ENCODE measurements at places on chromosomes 1 and 21.

DNA sequence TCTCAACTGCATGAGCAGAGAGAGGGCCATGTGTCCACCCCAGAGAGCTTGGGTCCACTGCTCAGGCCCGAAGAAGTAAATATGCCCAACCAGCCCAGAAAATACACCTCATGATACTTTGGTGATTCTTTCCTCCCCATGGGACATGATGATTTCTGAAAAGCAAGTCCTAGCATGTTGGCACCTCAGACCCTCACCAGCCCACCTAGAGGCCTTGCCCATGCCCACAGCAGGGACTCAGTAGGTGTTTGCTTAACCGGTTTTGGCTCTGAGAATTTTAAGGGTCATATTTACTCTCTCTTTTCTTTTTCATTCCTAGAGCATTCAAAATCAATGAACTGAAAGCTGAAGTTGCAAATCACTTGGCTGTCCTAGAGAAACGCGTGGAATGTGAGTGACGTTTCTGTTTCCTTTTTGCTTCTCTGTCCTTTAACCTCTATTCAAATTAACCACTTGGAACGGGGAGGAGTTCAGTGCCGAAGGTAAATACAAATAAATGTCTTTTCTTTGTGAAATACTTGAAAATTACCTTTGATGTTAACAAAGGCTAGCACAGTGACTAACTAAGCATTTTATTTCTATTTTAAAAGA lies 79.7 kb downstream of the PDE9A start:
- no peak for DNase-seq

GRCh38 chr1:89873288-89873687 lies 52.5 kb downstream of the LRRC8D start:
- no peak for DNase-seq

DNA sequence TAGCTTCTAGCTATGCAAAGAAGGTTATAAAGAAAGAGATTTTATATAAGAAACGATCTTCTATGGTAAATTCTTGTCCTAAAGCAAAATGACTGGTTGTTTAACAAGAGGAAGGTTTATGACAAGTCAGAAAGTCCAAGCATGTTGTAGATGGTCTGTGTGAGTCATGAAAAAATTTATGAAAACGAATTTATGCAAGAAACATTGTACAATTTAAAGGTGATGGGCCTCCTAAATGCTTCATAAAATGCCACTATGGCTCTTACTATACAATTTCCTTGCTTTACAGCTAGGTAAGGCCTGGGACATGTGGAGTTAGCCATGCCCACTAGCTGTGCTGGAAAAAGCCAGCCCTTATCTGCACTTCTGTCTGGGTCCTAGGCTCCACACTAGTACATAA lies 125.4 kb downstream of the PTGER3 start:
- no peak for DNase-seq

DNA sequence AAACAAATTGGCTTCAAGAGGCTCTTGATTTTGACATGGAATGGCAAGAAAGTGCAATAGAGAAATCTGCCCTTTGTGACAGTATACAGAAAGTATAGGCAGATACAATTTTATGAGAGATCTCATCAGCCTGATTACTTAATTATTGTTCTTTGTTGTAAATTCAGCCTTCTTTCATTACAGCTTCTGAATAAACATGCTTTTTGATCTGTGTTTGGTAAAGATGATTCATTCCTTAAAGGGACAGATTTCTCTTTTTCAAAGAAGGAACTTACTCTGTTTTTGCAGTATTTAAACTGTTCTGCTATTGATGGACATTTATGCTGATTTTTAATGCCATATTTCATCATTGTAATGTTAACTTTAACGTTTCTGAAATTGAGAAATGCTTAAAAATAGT lies 13.7 kb upstream of the MPC2 start:
- DNase-seq = no peak

DNA sequence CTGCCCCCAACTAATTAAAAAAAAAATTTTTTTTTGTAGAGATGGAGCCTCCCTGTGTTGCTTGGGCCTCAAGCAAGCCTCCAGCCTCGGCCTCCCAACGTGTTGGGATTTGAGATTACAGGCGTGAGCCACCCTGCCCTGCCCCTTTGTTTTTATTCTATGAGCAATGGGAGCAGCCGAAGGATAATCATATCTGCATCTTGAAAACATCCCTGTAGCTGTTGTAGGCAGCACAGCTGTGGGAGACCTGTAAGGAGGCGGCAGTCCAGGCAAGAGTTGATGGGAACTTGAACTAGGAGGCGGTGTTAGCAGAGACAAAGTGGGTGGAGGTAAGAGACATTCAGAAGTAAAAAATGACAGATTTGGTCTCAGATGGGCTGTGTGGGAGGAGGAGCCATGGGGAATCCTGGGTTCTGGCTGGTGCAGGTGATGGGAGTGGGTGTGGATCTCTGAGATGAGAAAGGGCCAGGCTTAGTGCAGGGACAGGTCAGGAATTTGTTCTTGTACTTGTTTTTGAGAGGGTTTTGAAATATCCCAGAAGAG lies 31.3 kb downstream of the STUM start:
- no peak for DNase-seq

GRCh38 chr1:55986003-55986402 lies 593.4 kb downstream of the PLPP3 start:
- DNase-seq = no peak

GRCh38 chr1:21921100-21921875 lies 15.8 kb downstream of the HSPG2 start:
- no peak for DNase-seq

- no peak for DNase-seq
These were observed 77.8 kb upstream of the CD55 start for GRCh38 chr1:207243442-207244408.

DNA sequence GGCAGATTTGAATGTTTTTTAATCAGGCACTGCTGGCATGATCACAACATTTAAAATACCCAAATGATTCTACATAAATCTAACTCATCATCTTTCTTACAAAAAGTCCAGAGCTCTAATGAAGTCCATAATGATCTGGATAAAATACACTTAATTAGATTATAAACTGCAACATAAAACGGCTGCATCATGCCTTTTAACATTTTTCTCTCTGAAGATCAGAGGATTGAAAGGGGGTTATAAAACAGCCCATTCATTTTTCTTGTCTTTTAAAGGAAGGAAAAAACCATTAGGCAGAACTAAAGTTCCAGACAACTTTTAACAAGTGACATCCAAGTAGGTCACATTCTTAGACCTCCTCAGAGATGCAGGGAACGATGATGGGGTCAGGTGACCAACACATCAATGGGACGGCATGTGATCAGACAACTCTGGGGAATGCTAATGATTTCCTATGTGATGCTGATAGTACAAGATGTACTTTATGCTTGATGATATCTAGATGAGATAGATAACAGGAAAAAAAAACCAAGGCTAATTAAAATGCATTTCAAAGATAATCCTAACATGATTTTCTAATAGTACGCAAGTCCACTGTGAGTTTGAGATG lies 455.1 kb downstream of the SMYD3 start:
- DNase-seq = no peak

DNA sequence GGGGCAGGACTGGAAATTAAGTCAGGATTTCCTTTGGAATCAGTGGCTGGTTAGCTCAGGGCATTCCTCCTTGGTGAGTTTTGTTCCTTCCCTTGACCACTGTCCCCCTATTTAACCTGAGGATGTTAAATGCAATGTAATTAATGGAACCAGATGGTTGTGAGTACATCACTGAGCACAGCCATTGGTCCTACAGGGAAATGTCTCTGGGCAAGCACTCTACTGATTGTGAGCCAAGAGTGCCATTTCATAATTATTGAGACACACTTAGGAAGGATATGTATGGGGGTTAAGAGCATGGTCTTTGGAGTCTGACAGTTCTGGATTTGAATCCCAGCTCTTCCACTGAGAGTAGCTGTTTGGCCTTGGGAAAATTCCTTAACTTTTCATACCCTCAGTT lies 74.4 kb downstream of the SPAG17 start:
- no peak for DNase-seq

DNA sequence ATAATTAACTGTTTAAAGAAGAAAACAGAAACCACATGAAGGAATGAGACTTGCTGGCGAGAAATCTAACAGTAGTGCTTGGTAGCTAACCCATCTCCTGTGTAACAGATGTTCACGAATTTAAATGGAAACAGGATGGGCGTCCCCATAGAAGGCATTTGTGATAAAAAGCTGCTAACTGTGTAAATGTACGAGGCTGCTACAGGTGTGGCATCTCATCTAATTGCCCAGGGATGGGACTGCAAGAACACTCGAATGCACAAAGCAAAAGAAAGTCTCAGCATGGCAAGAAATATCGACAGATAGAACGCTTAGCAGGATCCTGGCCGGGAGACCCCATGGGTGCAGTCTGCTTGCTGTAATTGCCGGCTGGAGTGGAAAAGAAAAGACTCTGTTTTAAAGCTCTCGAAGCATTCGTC lies 112.7 kb downstream of the RUNX1 start:
- DNase-seq = peak; percentile 41

- no peak for DNase-seq
These were observed 83.2 kb upstream of the DNAH14 start for GRCh38 chr1:224846119-224846907.

DNA sequence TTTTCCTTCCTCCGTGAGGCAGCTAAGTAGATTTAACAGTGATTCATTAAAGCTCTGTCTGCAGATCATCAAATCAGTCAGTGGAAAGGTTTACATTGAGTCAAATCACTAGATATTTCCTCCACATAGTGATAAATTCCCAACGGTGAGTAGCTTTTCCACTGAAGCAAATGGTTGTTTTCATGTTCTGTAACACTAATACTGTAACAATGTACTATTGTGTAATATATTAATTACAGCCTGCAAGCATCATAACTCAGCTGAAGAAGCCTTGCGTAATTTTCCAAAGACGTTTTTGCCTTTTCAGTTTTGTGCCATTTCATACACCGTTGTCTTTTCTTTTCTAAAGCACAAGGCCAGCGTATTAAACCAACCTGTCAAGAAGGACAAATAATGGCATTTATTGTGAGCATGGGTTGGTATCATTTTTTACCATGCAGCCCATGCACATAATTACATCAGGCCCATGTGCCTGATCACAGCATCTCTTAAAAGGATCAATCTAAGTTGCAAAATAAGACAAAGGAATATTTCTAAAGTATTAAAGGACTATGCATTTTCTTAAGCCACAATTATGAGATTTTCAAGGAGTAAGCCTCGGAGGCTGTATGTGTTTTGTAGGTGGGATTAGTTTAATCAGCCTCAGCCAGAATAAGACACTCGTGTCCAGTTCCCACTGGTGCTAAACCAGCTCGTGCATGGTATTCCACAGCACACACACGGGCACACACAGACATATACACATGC lies 16.7 kb upstream of the PDE9A start:
- DNase-seq = no peak

DNA sequence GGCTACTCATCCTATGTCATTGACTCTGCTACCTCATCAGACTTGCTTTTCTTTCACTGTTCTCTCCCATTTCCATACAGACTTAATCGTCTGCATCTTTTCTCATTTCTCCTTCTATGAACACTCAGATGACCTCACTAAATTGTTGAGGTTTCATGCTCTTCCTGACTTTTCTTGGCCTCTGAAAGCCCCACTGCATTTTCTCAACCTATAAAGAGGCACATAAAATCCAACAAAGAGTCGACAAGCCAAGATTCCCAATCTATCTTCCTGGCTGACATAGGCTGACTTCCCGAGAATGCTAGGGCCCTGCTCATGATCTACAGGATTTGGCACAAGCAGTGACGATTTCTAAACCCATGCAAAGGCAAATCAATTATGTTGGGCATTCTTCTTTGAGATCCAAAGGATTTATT lies 280.8 kb upstream of the DPYD start:
- DNase-seq = no peak

DNA sequence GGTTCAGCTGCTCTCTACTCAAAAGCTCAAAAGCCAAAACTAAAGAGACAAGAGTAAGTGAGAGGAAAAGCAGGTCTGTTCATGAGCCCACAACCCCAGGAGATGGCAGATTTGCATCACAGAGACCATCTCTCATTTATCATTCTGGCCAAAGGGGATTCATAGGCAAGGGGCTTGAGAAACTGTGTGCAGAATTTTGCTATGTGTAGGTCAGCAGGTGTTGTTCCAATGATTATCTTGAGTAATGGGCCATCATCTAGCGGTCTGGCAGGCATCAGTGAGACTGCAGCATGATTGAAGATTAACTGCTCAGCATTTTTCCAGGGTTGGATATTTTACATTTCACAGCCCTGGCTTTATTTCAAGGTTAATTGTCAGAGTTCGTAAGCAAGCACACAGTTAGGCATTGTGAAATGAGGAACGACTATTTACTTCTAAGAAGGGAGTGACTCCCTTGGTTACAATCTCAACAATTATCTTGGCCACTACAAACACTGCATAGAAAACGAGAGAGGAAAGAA lies 1204.6 kb upstream of the TMPRSS15 start:
- no peak for DNase-seq

DNA sequence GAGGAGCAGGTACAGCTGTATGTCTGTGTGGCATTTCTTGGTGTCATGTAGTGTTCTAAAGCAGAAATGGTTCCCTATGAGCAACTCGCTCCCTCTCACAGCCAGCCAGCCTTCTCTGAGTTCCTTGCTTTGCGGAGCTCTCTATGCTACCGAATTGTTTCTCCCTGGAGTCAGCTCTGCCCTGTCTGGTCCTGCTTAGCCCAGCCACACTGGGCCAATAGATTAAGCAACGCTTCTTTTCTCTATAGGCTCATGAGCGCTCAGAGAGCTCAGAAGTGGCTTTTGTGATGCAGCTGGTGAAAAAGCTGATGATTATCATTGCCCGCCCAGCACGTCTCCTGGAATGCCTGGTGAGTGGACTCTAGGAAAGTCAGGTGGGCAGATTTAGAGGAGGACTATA lies 113.1 kb downstream of the PIK3R3 start:
- no peak for DNase-seq

GRCh38 chr1:16348414-16349182 lies 3.7 kb downstream of the FBXO42 start:
- no peak for DNase-seq

GRCh38 chr1:111222308-111223125 lies 5.0 kb upstream of the CHI3L2 start:
- DNase-seq = peak; percentile 80

DNA sequence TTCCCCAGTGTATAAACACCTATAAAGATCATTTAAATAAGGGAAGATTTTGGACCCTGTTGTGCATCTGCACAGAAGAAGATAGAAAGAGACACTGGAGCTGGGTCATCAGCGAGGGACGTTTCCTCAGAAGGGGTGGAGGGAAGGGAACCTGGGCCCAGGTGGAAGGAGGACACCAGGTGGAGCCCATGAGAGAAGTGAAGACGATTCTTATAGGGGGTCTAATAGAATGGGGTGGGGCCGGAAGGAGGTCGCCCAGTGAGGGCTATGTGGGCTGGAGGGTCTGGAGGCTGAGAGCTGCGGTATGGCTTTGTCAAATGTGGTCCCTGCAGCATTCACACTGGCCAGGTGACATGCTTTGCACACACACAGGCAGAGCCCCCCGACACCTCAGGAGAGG lies 13.7 kb downstream of the KIRREL1 start:
- DNase-seq = no peak

GRCh38 chr1:52209429-52209828 lies 67.5 kb downstream of the ZFYVE9 start:
- DNase-seq = no peak

DNA sequence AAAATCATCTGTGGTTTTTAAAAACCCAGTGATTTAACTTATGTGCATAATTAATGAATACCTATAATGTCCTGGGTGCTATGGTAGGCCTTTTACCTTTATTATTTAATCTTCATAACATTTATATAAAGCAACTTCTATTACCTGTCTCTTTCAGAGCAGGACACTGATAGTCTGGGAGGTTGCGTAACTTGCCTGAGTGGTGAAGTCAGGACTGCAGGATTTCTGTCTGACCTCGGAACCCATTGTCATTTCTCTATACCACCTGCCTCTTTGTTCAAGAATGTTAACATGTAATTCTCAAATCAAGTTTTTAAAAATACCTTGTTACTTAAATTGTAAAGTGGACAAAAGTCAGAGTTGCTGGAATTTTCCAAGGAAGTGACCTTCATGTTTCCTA lies 41.0 kb upstream of the BACH1 start:
- no peak for DNase-seq

All from CD4-positive, alpha-beta T cell treated with Interleukin-6 at 100 ng/mL for 8 hours (primary cell).